ENCODE measurements at places on chromosomes 1 and 21.

DNA sequence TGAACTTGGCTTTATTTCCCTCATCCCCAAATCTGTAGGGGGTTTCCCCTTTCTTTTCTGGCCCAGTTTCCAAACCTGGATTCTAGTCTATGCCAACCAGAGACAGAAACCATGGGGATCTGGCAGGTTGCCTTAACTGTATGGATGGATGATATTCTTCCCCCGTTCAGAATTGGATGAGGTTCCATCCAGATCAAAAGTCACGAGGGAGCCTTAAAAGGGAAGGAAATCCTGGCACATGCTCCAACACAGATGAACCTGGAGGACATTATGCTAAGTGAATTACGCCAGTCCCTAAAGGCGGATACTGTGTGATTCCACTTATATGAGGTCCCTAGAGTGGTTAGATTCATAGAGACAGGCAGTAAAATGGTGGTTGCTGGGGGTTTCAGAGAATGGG is 124.4 kb downstream of the HUNK start:
- DNase-seq: no peak

DNA sequence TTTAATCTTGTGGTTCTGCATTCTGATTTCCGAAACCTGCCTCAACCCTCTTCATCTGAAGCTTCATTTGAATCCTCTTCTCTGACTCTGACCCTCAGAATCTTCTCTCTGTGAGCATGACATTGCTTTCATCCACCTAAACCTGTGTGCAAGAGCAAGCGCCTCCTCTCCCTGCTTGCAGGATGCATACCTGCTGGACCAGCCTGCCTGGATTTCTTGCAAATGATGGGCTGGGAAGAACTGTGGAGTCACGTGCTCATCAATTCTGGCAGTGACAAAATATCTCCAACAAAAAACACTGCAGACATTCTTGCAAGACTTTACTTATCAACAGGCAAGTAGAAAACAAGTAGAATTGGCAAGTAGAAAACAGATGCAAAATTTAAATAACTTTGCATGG is 20.8 kb upstream of the SLC35F3 start:
- no peak for DNase-seq

- peak; percentile 31 for DNase-seq
These were observed 32.1 kb downstream of the FAM151A start for GRCh38 chr1:54591127-54591756.

DNA sequence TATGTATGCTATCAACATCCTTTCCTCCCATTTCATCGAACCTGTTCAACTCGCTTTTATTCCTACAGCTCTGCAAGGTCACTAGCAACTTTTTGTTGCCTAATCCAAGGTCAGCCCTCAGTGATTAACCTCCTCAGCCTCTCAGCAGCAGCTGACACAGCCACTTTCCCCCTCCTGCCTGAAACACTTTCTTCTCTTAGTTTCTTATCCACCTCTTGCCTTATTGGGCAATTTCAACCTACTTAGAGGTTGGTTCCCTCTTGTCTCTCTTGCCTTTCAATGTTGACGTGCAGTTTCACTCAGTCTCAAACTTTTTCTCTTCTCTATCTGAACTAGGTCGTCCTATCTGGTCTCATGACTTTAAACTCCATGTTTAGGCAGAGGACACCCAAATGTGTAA is 156.3 kb downstream of the C1orf94 start:
- DNase-seq: no peak

DNA sequence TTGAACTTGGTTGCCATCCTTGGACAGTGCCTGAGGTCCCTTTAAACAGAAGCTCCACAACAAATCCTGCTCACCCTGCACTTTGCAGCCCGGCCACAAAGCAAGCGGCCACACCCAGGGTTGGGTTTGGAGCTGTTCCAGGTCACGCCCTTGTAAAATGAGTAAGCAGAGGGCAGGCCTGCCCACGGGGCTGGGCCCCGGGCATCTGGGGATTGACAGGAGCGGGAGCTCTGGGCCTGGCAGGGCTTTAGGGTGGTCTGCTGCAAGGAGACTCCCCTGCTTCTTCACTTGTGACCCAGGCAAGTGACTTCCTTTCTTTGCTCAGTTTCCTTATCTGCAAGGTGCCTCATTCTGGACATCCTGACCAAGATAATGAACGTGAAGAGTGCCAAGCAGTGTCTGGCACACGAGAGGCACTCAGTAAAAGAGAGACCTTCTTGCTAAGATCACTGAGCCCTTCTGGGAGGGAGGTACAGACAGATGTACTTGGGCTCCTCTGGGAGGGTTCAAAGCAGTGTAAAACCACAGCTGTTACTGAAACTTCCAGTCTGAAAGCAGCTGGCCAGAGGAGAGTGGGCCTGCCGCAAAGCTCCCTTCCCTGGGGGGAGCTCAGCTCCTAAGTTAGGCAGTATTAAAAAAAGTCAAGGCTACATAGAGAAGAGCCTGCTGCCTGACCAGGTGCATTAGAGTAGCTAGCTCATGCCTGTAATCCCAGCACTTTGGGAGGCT is 2.6 kb downstream of the E2F2 start:
- peak; percentile 85 for DNase-seq

- no peak for DNase-seq
These were observed 22.3 kb upstream of the CD53 start for GRCh38 chr1:110850627-110851026.

DNA sequence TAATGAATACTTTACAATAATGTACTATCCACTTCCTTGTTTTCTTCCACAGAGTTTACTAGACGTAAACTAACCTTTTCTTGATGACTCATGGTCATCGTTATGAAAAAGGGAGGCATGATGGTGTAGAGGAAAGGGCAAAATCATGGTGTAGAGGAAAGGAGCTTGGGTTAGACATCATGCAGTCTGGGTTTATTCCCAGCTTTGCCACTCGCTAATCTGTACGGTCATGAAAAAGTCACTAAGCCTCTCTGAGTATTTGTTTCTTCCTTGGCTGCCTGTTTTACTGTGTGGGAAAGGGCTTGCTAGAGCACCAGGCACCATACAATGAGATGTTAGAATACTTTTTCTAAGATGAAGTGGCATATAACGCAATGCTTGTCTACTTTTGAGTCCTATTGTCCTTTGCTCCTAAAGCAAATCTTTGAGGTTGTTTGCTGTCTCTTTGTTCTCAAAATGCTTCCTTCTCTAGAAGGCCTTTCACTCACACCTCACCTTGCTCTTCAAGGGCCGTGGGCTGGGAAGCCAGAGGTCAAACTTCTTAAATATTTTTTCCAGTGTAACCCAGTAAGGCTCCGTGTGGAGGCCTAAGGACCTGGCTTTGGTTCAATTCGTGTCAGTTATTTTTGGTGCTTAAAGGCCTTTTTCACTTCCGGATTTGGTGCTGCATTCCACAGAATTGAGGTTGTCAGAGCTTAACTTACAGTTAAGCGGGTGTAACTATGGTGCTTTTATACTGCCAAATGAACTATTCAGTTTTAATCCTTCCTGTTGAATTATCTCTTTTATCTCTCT is 9.9 kb upstream of the ETV3 start:
- no peak for DNase-seq

GRCh38 chr1:54936791-54937190 is 43.6 kb upstream of the TMEM61 start:
- no peak for DNase-seq

DNA sequence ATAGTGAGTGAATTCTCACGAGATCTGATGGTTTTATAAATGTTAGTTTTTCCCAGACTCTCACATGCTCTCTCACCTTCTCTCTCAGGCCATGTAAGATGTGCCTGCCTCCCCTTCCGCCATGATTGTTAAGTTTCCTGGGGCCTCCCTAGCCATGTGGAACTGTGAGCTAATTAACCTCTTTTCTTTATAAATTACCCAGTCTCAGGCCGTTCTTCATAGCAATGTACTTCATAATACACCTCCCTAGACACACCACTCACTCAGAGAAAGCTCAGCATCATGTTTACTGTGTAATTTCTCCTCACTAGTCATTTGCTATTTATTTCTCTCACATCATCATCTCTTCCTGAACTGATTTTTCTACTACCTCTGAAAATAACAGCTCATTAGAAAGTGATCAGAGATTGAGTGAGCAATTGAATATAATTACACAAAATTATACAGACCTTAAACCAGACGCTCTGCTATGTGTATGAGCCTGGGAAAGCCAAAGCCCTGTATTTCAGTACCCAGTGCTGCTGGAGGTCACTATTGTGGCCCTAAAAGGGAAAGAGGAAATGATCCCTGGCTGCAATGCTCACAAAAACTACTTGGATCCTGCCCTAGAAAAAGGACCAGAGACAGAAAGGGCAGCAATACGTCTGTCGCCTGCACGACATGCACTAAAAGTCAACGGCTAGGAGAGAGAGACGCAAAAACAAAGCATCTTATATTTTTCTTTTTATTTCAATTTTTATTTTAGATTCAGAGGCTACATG is 284.5 kb downstream of the DSCAM start:
- DNase-seq: no peak

GRCh38 chr1:155696524-155696923 is 7.6 kb downstream of the DAP3 start:
- DNase-seq: no peak

- DNase-seq: no peak
These were observed 40.0 kb upstream of the ZNF648 start for GRCh38 chr1:182101415-182102042.

- peak; percentile 91 for DNase-seq
These were observed at the start of gene RIIAD1 for GRCh38 chr1:151720974-151721787. Gene RIIAD1, plus strand, starts transcription at chr1:151721522. Its CDS starts 15 bp downstream, at chr1:151721537.

- DNase-seq: no peak
These were observed 51.2 kb upstream of the PROX1 start for GRCh38 chr1:213936571-213936970.

DNA sequence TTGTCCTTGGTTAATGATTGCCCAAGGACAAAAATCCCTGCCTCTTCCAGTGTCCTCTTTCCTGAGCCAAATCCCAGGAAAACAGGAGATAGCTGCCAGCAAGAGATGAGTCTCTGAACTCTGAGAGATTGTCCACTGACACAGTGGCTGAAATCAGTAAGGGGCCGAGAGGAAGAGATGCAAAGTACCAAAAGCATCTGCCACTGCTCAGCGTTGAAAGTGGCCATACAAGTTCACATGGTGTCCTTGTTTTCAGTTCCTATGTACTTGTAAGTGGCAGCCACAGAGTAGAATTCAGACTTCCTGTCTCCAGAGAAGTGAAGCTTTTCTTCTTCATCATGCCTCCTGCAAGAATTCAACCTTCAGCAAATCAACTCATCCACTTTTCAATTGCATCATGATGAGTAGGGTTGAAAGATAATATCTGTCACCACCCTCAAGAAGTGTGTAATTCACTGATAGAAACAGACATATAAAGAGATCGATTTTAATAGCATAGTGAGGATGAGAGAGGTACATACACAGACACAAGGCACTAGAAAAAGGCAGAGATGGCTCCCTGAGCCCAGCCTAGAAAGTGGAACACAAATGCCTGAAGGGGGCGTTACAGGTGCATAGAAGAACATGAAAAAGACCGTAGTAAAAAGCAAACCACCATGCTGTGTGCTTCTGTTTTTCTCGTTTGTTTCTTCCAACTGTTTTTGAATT is 185.8 kb downstream of the MRPL39 start:
- peak; percentile 26 for DNase-seq

DNA sequence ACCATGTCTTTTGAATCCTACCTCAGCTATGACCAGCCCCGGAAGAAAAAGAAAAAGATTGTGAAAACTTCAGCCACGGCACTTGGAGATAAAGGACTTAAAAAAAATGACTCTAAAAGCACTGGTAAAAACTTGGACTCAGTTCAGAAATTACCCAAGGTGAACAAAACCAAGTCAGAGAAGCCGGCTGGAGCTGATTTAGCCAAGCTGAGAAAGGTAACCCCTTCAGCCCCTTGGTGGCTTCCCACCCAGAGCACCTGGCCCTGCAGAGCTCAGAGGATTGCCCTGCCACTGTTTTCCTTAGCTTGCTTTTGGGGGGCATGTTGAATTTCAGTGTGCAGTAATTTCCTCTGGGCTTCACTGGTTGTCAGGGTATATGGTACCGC is 8.5 kb downstream of the ELOA start:
- no peak for DNase-seq

DNA sequence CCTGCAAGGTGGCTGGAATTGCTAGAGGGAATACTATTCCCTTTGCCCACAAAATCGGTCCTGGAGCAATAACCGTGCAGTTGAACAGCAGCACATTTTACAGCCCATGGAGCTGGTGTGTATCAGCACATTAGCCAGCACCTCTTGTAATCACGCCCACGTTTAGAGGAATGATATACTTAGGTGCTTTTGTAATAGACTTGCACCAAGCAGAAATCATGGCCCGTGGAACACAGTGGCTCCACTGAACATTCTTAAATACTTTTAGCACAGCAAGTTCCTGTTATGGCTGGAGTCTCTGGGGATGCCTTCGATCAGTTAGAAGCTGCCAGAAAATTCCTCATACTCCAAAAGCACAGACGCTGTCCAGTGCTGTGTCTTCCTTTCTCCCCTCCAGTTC is 218.1 kb upstream of the FAM78B start:
- no peak for DNase-seq

DNA sequence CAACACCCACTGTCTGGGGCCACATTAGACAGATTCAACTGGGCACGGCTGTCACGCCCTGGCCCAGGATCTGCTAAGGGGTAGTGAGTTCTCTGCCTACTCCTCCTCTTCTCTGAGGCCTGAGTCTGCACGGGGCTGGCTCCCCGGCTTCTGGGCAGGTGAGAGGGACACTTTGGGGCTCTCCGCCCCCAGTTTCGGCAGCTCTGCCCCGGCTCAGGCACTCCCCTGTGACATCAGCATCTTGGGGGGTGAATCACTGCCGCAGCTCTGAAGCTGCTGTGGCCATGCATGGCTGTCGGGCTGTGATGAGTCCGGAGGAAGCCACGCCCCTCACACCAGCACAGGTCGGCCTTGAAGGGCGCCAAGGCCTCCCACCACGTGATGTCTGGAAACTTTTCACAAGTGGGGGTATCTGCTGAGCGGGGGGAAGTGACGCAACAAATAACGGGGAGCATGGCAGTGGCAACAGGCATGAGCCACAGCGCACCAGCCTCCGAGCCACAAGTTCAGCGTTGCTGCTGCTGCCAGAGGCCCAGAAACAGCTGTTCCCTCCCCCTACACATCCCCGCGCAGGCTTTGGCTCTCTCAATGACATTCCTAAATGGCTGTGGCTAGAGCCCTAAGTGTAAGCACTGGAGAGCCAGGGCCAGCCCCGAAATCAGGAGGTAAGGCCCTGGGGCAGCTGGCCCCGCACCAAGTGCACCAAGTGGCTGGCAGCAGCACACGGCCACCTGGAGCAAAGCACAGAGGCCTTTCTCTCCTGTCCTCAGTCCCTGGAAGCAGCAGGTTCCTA is 26.3 kb downstream of the ZBTB17 start:
- peak; percentile 92 for DNase-seq

DNA sequence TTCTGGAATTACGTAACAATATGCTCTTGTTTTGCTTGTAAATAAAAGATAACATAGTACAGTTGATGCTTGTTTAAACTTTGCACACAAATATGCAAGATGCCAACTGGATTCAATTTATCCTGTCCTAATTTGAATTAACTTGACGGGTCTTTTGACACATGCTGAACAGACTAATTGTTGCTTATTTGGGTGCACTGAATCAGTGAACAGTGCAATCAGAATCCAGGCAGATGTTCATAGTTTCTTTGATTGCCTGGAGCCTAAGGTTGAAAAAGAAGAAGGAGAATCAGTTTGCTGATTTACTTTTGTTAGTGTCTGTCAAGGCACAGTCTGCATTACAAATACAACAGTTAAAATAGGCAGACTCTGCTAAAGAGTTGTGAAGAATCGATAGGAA is 307.9 kb downstream of the COL11A1 start:
- DNase-seq: no peak
